Stimulated activated CD8-positive, alpha-beta memory T cell treated with anti-CD3 and anti-CD28 coated beads, Interleukin-4, amount 100 ng/mL, for 1 hour (primary cell): ENCODE measurements at places on chromosomes 4 and X.
A peak's percentile ranks its signal among the peaks of the same experiment; 100 is the strongest.

DNA sequence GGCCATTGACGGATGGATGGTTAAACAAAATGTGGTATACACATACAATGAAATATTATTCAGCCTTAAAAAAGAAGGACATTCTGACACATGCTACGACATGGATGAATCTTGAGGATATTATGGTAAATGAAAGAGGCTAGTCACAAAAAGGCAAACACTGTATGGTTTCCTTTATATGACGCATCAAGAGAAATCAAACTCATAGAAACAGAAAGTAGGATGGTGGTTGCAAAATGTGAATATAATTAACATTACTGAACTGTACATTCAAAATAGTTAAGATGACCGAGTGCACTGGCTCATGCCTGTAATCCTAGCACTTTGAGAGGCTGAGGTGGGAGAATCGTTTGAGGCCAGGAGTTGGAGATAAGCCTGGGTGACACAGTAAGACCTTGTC lies 9.5 kb upstream of the CASK start:
- DNase-seq = no peak

DNA sequence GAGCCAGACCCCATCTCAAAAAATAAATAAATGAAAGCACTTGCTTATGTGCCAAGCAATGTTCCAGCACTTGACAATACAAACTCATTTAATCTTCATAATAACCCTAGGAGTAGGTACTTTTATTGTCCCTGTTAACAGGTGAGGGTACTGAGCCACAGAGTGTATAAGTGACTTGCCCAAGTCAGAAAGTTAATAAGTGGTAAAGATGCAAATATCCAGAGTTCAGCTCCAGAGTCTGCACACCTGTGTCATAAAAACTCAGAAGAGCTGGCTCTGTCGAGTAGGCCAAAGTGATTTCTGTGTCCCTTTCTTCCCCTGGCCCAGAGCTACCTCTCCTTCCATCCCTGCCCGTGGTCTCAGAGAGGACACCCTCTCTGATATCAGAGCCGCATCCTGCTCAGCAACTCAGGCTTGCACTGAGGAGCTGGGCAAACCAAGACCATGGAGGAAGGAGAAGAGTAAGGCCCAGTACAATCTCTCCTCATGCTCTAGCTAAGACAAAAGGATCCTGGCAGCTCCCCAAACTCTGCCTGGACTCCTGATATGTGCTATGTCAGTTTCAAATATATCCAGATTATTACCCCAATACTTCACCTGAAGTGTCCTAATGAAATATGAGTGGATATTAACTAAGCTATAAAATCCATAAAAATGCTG lies 136.3 kb downstream of the HS6ST2 start:
- no peak for DNase-seq

DNA sequence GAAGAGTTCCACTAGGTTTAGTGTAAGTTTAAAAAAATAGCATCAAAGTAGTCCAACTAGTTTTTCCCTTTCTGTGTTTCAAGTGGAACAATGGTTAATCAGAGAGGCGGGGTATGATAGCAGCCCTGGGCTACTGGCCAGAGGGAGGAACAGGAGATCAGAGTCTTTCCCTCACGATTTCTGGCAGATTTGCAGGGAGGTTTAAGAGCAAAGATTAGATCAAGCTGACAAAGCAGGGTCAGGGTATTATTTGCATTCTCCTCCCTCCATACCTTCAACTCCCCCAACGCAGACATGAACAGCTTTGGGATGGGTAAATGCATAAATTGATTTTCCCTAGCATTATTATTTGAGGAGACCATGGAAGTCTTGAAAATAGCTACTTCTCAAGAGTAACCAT lies 277.6 kb upstream of the DIAPH2 start:
- DNase-seq = no peak

DNA sequence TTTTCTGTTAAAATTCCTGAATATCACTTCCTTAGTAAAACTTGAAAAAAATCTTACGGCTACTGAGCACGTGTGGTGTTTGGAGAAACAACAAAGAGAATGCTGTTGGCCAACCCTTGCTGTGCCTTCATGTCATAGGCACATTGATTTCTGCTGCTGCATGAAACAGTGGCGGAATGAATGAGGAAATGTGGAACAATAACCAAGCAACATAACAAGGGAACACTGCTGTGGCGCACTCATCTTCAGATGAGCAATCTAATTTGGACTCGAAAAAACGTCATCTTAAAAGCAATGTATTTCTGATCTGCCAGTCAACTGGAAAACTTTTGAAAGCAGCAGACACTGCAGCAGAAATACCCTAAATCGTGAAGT lies 51.4 kb downstream of the PROM1 start:
- DNase-seq = no peak

GRCh38 chr4:139419388-139419914 lies 34.5 kb upstream of the RAB33B start:
- no peak for DNase-seq

DNA sequence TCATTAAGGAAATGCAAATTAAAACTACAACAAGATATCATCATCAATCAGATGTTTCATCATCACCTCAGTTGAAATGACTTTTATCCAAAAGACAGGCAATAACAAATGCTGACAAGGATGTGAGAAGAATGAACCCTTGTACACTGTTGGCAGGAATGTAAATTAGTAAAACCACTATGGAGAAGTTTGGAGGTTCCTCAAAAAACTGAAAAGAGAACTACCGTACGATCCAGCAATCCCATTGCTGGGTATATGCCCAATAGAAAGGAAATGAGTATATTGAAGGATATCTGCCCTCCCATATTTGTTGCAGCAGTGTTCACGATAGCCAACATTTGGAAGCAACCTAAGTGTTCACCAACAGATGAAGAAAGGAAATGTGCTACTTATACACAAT lies 50.6 kb upstream of the STARD8 start:
- DNase-seq = no peak

- no peak for DNase-seq
Observed at GRCh38 chrX:16870862-16871815, 977 bp upstream of the RBBP7 start.

- DNase-seq = no peak
Observed at GRCh38 chr4:31130930-31131329, 410.8 kb downstream of the PCDH7 start.

- DNase-seq = no peak
Observed at GRCh38 chrX:123422875-123423274, 238.8 kb downstream of the GRIA3 start.

DNA sequence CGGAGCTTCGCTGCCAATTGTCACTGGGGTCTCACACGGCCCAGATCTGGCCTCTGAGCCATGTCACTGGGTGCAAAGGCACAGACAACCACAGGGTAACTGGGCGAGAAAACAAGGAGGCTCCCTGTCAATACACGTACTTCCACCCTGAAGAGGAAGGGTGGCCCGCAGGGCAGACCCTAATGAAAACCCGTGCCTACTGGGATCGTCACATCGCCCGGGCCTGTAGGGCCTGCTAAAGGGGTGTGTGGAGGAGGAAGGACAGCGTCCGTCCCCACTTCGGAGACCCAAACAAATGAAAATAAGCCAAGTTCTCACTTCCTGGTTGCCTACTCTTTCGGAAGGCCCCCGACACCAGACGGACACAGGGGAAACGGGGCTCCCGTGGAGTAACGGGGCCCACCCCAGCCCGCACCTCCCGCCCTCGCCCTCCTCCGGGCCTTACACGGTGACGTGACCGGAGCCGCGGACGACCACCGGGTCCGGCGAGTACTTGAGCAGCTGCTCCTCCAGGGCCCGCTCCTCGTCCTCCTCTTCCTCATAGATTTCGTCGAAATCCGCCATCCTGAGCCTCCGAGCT lies 578 bp downstream of the CHIC2 start:
- DNase-seq = no peak

GRCh38 chr4:5824635-5825034 lies 68.3 kb downstream of the CRMP1 start:
- DNase-seq = no peak

DNA sequence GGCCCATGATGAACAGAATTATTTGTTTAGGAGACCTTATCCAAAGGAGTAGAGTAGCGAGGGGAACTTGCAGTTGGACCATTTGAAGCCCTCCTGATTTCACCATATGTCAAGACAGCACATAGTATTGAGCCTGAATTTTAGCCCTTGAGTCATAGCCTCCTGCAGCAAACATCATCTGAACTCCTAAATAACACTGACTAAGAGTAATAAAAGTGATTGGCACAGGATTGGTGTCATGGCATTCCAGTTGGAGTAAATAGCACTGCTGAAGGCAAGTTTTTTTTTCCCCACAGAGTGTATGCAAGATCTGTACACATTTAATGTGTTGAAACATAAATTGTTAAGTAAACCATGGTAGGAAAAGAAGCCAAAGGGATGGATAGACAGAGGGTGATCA lies 89.0 kb downstream of the COMMD8 start:
- DNase-seq = no peak

- DNase-seq = no peak
Observed at GRCh38 chrX:19772822-19773628, 114.4 kb downstream of the SH3KBP1 start.

DNA sequence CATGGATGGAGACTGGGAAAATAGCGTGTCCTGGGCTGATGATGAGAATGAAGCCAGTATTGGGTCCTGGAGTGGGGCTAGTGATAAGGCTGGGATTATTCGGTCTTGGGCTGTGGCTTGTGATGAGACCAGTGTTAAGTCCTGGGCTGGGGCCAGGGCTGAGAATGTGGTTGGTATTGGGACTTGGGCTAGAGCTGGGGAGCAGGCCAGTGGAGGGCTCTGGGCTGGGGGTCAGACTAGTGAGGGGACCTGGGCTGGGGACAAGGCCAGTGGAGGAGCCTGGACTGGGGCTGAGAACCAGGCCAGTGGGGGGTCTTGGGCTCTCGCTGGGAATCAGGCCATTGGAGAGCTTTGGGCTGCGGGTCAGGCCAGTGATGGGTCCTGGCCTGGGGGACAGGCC lies 6.7 kb downstream of the ARMCX4 start:
- no peak for DNase-seq

GRCh38 chr4:6875431-6875831 lies 34.2 kb upstream of the TBC1D14 start:
- DNase-seq = no peak

- DNase-seq = no peak
Observed at GRCh38 chr4:12138488-12138887, 709.8 kb upstream of the HS3ST1 start.

- DNase-seq = peak; percentile 5
Observed at GRCh38 chr4:123616951-123617461, 220.4 kb downstream of the SPRY1 start.

DNA sequence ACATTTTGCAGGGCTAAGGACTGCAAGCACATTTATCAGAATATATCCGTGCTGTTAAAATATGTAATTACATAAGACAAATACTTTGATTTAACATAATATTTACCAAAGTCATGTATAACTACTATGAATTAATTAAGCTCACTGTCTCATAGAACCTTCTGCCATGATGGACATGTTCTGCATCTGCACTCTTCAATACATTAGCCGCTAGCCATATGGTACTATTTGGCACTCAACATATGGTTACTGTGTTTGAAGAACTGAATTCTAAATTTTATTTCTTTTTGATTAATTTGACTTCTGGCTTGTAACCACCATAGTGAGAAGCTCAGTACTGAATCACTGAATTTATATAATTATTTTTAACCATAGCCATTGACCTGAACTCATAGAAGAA lies 427.0 kb upstream of the TRAM1L1 start:
- DNase-seq = no peak

GRCh38 chrX:104435249-104435648 lies 130.8 kb upstream of the IL1RAPL2 start:
- no peak for DNase-seq

DNA sequence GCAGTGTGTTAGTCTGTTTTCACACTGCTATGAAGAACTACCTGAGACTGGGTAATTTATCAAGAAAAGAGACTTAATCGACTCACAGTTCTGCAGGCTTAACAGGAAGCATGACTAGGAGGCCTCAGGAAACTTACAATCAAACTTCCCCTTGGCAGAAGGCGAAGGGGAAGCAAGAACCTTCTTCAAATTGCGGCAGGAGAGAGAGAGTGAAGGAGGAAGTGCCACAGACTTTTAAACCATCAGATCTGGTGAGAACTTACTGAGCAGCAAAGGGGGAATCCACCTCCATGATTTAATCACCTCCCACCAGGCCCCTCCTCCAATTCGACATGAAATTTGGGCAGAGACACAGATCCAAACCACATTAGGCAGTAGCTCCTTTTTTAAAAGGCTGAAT lies 59.2 kb upstream of the LEF1 start:
- no peak for DNase-seq

DNA sequence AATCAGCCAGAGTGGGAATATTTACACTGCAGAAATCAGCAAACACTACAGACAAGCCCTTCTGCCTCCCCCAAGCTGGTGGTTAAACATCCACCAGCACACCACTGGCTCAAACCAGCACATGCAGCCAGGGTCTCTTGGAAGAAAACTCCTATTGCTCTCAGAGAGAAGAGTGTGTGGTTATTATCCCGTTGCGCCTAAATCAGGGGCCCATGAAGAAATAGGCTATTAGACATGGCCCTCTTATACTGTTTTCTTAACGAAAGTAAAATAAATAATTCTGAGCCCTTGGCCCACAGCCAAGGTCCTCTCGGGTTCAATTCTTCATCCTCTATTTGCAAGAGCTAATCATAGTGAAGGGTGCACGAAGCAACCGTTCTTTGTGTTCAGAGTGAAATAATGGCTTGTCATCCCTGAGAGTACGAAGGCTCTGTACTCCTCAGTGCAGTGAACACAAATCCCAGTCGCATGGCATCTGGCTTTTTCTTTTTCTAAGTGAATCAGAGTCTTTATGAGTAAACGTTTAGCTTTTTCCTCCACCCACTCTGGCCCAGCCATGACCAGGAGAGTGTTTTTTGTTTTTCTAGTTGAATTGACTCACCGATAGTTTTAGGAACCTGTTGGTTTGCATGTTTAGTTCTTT lies 33.4 kb upstream of the RBM47 start:
- no peak for DNase-seq

GRCh38 chr4:7141151-7141834 lies 51.0 kb upstream of the SORCS2 start:
- DNase-seq = no peak

GRCh38 chr4:47839259-47839658 lies 1.4 kb upstream of the CORIN start:
- no peak for DNase-seq

- DNase-seq = no peak
Observed at GRCh38 chr4:152065545-152065944, 304.7 kb upstream of the GATB start.

- no peak for DNase-seq
Observed at GRCh38 chr4:8290701-8290970, 21.1 kb downstream of the HTRA3 start.
